ENCODE measurements at places on chromosomes 11 and 22. TPM values are rescaled to one million over a fixed set of nuclear protein-coding genes. Genes with fewer than 3 reads are reported as not detected.
A peak's percentile ranks its signal among the peaks of the same experiment; 100 is the strongest.

- DNase-seq = no peak
Observed at GRCh38 chr11:32430568-32431381, 4.6 kb downstream of the WT1 start.

GRCh38 chr11:12069066-12069676 lies 41.2 kb upstream of the MICAL2 start:
- DNase-seq = peak; percentile 74

- DNase-seq = no peak
Observed at GRCh38 chr22:22751043-22751603, 106.7 kb downstream of the GGTLC2 start.

DNA sequence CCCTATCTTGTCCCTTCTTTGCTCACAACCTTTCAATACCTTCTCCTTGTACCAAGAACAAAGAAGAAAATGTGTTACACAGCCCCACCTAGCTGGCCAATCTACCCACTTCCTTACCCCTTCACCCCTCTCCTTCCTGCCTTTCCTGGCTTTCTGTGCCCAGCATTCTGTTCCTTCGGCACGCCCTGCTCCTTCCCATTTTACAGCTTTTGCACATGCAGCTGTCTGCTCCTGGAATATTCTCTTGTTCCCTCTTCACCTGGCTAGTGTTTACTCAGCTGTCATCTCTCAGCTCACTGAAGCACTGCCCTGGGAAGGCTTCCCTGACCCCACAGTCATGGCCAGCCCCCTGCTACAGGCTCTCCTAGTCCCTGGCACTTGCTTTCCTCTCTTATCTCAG lies 30.7 kb downstream of the SERPINH1 start:
- no peak for DNase-seq

GRCh38 chr11:120589376-120589775 lies 77.8 kb downstream of the GRIK4 start:
- no peak for DNase-seq

The EPS8L2 gene
- total RNA-seq = 55.6 TPM
